Nucleus accumbens (tissue), 56 donors: ENCODE measurements at places on chromosomes 2 and 18.

GRCh38 chr2:20444101-20444992 is 2.5 kb upstream of the RHOB start:
- no peak for DNase-seq

- no peak for DNase-seq
Measured at GRCh38 chr2:65121-65520, 18.8 kb upstream of the FAM110C start.

DNA sequence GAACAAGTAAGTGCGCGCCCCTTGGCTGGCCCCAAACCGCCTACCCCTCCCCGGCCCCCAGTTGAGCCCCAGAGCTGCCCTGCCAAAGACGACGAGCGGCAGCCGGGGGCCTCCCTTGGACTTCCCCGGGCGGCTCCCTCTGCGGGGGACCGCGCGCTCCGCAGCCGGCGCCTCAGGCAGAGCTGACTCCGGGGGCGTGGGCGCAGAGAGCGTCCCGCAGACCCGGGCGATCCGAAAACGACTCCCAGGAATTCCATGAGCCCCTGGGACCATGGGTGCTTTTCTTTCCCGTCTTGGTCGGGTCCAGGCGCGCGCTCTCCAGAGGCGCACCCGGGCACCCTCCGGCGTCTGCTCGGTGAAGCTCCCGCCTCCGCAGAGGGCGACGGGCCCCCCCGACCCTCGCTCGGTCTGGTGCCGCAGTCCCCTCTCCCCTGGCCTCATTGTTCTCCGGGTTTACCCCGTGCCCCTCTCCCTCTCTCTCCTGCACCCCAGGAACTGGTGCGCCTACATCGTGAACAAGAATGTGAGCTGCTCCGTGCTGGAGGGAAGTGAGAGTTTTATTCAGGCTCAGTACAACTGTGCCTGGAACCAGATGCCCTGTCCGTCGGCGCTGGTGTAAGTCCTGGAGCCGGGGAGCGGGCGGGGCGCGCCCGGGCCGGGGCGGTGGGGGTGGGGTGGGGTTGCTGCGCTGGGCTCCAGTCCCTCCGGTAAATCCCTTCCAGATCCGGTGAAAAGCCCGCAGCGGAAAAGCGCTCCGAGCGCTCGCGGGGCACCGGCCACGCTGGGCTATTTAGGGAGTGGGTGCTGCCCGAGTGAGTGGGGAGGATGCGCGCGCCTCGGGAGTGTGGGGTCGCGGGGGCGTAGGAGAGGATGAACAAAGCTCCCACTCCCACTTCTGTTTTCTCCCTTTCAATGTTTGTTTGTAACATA is 776 bp downstream of the EMILIN2 start:
- no peak for DNase-seq

- no peak for DNase-seq
Measured at GRCh38 chr2:36653967-36654694, 42.4 kb upstream of the VIT start.
